ENCODE measurements at places on chromosomes 12 and 14. TPM values are rescaled to one million over a fixed set of nuclear protein-coding genes. Genes with fewer than 3 reads are reported as not detected.

Gene MGP
- 216 TPM for total RNA-seq

GRCh38 chr12:28887461-28887990, 261.6 kb upstream of the FAR2 start:
- H3K27ac ChIP-seq = no peak overlapping the region
- no peak overlapping the region for H3K4me3 ChIP-seq
- H3K27me3 ChIP-seq = no peaks in the 10 kb centered on the region
- H3K36me3 ChIP-seq = no peaks in the 10 kb centered on the region

DNA sequence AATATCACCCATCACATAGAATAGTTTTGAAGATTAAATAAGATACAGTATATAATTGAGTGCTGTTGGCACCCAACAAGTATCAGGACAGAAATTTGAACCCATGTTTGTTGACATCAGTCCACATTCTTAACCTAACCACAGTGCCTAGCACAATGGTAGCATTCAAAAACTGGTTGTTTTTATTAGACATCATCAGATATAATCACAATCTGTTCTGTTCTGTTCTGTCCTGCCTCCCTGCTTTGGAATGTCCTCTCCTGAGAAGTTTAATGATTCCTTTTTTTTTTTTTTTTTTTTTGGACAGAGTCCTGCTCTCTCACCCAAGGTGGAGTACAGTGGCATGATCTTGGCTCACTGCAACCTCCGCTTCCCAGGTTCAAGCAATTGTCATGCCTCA, 476.6 kb downstream of the RMST start:
- no peak overlapping the region for H3K27ac ChIP-seq
- no peaks in the 10 kb centered on the region for H3K4me1 ChIP-seq
- H3K27me3 ChIP-seq = no peaks in the 10 kb centered on the region

- no peak overlapping the region for H3K27ac ChIP-seq
- no peaks in the 10 kb centered on the region for H3K4me1 ChIP-seq
- H3K27me3 ChIP-seq = peaks cover 15% of the 10 kb centered on the region
- DNase-seq = no peak
- no peak overlapping the region for H3K4me3 ChIP-seq
Measured at GRCh38 chr14:104344818-104345620, 206.6 kb downstream of the KIF26A start.

DNA sequence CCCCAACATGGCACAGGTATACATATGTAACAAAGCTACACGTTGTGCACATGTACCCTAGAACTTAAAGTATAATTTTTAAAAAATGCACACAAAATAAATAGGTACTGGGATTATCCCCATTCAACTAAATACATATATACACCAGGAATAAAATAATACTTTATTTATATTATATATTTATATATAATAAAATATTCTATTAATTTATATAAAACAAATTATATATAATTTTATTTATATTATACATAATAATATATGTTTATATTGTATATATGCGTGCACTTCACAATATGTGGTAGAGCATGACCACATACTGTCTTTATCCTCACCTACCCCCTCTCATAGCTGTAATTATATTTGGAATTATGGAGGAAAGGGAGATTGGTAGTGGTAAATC, 119.1 kb upstream of the TMEM260 start:
- H3K36me3 ChIP-seq = no peaks in the 10 kb centered on the region
- no peak overlapping the region for H3K4me3 ChIP-seq
- no peak for DNase-seq
- H3K4me1 ChIP-seq = no peaks in the 10 kb centered on the region
- H3K27ac ChIP-seq = no peak overlapping the region

GRCh38 chr14:59254911-59255545, 66.6 kb downstream of the DAAM1 start:
- peak; percentile 44 for DNase-seq
- H3K27me3 ChIP-seq = no peaks in the 10 kb centered on the region
- no peak overlapping the region for H3K4me3 ChIP-seq
- H3K36me3 ChIP-seq = no peaks in the 10 kb centered on the region

Gene SERPINA5
- total RNA-seq = 1.2 TPM

DNA sequence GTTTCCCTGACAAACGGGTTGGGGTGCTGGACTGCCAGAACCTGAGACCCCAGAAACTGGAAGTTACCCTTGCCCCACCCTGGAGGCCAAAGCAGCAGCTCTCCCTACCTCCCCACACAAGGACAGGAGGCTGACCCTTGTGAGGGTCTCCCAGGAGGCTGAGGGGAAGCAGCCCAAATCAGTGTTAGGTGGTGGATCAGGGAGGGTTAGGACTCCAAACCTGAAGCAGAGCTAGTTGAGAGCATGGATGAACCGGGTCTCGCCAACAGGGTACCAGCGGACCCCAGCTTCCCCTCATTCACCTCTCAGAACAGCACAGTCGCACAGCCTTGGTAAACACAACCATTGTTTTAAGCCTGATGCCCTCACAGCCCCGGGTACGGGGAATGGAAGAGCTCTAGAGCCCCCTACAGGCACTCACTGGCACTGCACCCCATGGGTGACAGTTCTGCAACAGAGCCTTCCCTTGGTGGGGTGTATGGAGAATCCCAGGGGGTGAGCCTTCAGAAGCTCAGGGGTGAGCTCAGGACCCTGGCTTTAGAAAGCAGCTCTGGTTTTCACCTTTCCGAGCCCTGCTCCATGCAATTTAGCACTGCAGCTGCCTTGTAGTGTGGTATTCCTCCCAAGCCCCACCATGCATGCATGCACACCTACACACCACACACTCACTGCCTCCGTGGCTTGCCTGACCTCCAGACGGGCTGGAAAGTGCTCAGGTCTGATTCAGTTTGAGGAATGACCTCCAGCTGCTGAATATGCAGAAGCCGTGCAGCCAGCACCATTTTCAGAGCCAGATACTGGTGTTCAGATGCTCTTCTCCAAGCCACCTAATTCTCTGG, 11.2 kb downstream of the ESRRB start:
- no peak overlapping the region for H3K4me3 ChIP-seq
- H3K27me3 ChIP-seq = no peaks in the 10 kb centered on the region
- no peak overlapping the region for H3K27ac ChIP-seq
- peak; percentile 81 for DNase-seq
- H3K4me1 ChIP-seq = no peaks in the 10 kb centered on the region

DNA sequence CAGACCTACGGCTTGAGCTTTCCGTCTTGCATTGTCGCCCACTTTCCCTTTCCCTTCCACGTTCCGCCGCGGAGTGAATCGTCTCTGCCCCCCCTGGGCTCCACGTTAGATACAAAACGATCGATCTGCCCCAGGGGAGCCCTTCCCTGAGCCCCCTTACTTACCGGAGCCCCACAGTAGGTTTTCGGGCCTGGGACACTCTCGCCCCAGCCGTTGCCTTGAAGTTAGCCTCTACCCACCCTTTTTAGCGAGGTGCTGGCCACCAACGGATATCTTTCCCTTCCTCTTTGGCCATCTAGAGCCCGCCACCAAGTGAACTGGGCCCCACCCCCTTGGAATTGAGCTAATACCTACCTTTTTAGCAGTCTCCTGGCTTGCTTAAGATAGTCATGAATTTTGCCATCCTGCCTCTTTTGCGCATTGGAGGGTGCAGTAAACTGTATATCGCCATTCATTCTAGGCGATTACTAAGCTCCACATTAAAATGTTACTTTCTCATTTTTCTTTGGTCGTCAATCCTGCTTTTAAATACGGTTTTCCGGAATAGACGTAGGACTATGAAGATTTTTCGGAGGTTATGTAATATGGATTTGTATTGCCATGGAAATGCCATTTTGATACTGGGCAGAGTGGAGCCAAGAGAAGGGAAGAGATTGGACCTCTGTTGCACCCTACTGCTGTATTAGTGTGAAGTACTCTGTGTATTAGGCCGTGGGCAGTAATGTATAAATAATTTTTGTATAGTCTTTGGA, 764 bp downstream of the RBM25 start:
- H3K27ac ChIP-seq = peak overlapping the region; percentile 93
- no peaks in the 10 kb centered on the region for H3K27me3 ChIP-seq
- peak overlapping the region; percentile 56 for H3K4me3 ChIP-seq
- no peak for DNase-seq

Gene PFKM
- total RNA-seq = 901 TPM

- H3K4me1 ChIP-seq = peaks cover 97% of the 10 kb centered on the region
- no peaks in the 10 kb centered on the region for H3K36me3 ChIP-seq
- peak overlapping the region; percentile 35 for H3K27ac ChIP-seq
- H3K27me3 ChIP-seq = no peaks in the 10 kb centered on the region
Measured at GRCh38 chr12:113241191-113242025, 20.1 kb downstream of the TPCN1 start.

Gene C12orf54
- not detected for total RNA-seq

Gene PLXNC1
- 3.1 TPM for total RNA-seq

Gene PMCH
- total RNA-seq = not detected

DNA sequence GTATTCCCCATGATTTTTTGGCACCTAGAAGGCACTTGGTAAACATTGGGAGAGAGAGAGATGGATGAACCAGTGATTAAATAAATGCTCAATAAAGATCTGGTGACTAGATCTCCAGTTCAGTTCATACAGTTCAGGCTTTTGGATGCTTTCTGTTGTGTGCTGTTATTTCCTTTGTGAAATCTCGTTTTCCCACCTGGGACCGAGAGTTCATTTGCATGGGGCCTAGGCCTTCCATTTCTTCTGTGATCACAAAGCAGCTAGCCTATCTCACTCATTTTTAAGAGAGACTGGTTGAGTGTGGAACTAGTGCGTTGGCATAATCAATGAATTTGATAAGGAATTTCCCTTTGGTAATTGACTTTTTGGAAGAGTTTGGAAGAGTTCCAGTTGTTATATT, 104.0 kb downstream of the VRK1 start:
- H3K36me3 ChIP-seq = no peaks in the 10 kb centered on the region
- no peaks in the 10 kb centered on the region for H3K27me3 ChIP-seq

DNA sequence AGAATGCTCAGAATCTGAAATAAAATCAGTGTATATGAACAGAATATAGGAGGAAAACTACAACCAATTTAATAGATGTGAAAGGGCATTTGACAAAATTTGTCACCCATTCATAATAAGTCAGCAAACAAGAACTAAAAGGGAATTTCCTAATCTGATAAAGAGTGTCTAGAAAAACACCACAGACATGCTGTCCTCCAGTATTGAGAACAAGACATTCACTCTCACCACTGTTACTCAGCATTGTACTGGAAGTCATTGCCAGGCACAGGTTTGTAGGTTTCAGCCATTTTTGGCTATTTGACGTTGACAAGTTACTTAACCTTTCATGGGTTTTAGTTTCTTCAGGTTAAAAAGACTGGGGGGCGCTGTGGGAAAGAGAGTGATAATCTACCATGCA, 13.2 kb downstream of the EIF2S1 start:
- DNase-seq = no peak
- no peaks in the 10 kb centered on the region for H3K27me3 ChIP-seq
- no peak overlapping the region for H3K27ac ChIP-seq
- no peaks in the 10 kb centered on the region for H3K4me1 ChIP-seq
- H3K4me3 ChIP-seq = no peak overlapping the region

- DNase-seq = no peak
- H3K4me3 ChIP-seq = no peak overlapping the region
- H3K36me3 ChIP-seq = no peaks in the 10 kb centered on the region
- no peaks in the 10 kb centered on the region for H3K27me3 ChIP-seq
- no peak overlapping the region for H3K27ac ChIP-seq
- no peaks in the 10 kb centered on the region for H3K4me1 ChIP-seq
Measured at GRCh38 chr14:93532541-93532940, 101.8 kb downstream of the UNC79 start.

Gene CCDC196
- not detected for total RNA-seq

Gene RD3L
- total RNA-seq = 31.9 TPM

DNA sequence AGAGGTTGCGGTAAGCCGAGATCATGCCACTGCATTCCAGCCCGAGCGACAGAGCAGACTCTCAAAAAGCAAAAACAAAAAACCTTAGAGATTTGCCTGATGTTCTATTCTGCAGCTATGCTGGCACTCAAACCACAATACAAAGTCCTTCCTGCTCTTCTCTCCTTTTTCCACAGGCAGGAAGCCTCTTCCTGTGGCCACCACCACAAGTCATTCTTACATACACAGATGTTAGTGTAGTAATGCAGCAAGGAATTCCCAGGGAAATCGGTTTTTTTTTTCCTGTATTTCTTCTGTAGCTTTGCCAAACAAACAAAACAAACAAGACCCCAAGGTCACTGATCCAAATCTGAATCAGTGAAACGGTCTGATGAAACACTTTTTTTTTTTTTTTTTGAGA, 104.3 kb downstream of the FIGNL2 start:
- no peak for DNase-seq
- no peak overlapping the region for H3K27ac ChIP-seq
- H3K4me1 ChIP-seq = no peaks in the 10 kb centered on the region

- no peak overlapping the region for H3K27ac ChIP-seq
- H3K4me3 ChIP-seq = no peak overlapping the region
- no peaks in the 10 kb centered on the region for H3K36me3 ChIP-seq
Measured at GRCh38 chr12:78534311-78534710, 330.3 kb upstream of the SYT1 start.

DNA sequence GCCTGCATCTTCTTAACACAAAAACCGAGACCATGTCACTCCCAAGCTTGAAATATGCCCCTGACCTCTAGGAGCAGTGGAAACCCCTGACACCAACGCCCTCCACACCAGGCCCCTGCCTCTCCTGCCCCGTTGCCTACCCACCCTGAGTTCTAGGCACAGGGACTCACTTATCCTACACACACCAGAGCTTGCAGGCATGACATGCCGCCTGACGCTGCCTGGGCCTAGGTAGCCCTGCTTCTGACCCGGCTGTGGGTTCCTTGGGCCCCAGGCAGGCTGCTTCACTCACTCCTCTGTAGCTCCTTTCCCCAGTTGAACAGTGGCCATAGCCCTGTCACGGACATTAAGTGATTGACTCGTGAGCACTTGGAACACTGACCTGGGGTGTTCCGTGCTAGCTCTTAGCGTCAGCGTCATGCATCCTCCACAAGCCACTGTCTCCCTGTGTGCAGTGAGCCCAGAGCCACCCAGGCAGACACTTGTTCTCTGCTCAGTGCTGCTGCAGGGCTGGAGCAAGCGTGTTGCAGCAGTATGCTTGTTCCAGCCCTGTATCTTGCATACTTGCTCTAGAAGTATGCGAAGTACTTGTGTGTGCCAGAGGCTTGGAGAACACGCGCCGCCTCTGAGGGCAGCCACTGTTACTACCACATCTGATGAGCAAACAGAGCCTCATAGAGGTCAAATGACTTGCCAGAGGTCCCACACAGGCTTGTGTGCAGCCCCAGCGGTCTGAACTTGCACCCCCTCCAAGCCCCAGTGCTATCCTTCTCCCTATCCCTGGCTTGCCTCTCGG, 15.6 kb downstream of the OTUB2 start:
- H3K27ac ChIP-seq = peak overlapping the region; percentile 9
- peaks cover 21% of the 10 kb centered on the region for H3K36me3 ChIP-seq
- peaks cover 18% of the 10 kb centered on the region for H3K4me1 ChIP-seq
- peak; percentile 72 for DNase-seq

DNA sequence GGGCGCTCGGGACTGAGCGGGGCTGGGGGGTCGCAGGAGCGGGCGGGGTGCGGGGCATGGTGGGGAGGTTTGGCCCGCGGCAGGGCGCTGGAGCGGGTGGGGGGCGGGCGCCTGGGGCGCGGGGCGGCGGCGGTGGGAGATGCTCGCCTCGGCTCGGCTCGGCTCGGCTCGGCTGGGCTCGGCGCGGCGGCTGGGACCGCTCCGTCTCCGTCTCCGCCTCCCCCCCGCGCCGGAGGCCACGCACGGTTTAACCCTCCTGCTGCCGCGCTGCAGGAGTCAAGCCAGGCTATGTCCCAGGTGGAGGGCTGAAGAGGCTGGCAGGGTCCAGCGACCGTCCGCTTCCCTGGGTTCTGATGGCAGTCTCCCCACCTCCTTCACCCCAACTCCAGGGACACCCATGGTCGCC, at the start of gene PIANP:
Gene PIANP (minus strand): TSS at position 170 of the 406 bp plus-strand sequence. CDS start 2,754 bp downstream, outside the sequence.
- peaks cover 11% of the 10 kb centered on the region for H3K4me1 ChIP-seq
- DNase-seq = no peak
- H3K27ac ChIP-seq = no peak within 1 kb of the TSS
- peaks cover 93% of the 10 kb centered on the region for H3K27me3 ChIP-seq
- peak within 1 kb of the TSS; percentile 53 for H3K4me3 ChIP-seq
- H3K36me3 ChIP-seq = no peaks in the 10 kb centered on the region
